H9 (cell line): ENCODE measurements at places on chromosomes 3 and 15.

DNA sequence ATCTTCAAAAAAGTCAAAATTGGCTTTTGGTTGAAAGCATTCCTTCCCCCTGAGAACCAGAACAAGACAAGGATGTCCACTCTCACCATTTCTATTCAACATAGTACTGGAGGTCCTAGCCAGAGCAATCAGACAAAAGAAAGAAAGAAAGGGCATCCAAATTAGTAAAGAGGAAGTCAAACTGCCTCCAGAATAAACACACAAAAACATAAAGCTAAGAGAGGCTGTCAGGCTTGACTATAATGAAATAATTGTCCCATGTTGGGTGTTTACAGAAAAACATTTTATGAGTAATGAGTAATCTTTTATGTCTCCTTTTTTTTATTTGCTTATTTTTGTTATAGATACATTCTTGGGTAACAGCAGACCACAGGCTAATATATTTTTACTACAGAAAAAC is 18.3 kb upstream of the FAM240A start:
- no peak for DNase-seq
- H3K4me3 ChIP-seq: no peak overlapping the region
- peaks cover 34% of the 10 kb centered on the region for H3K36me3 ChIP-seq
- peaks cover 11% of the 10 kb centered on the region; the same call in 1 of the 2 replicates for H3K4me1 ChIP-seq
- H3K27me3 ChIP-seq: no peaks in the 10 kb centered on the region

GRCh38 chr3:15797642-15798303 is at the start of gene ANKRD28:
Gene ANKRD28, minus strand, starts transcription at chr3:15797979. Its CDS starts 1,458 bp downstream, at chr3:15796521.
- no peaks in the 10 kb centered on the region for H3K4me1 ChIP-seq
- DNase-seq: no peak
- H3K27ac ChIP-seq: peak within 1 kb of the TSS; percentile 47
- no peaks in the 10 kb centered on the region for H3K36me3 ChIP-seq
- peak within 1 kb of the TSS; percentile 37 for H3K4me3 ChIP-seq

DNA sequence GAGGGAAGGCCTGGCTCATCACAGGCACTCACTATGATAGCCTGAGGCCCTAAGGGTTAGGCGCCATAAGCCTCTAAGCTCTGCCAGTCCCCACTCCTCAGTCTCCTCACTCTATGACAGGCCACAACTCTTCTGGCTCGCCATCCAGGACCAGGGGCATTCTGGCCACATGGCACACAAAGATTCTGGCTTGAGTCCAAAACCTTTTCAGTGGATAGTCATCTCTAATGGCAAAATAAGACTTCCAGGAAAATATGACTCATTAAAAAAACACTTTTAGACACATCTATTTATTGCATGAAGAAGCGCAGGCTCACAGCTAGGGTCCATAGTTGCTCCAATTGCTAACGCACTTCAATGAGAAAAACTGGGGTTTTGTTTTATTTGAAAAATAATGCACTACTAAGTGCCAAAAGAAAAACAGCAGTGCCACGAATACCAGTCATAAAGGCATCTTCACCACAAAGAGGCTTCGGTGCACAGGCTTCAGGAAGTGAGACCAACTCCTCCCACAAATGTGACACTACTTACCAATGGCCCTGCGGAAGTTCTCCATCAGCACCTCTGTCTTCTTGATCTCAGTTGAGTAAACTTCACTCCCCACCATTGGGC is 11.1 kb downstream of the RUVBL1 start:
- DNase-seq: no peak
- peaks cover 73% of the 10 kb centered on the region for H3K36me3 ChIP-seq
- no peaks in the 10 kb centered on the region for H3K27me3 ChIP-seq
- H3K4me3 ChIP-seq: no peak overlapping the region
- H3K4me1 ChIP-seq: no peaks in the 10 kb centered on the region
- no peak overlapping the region for H3K27ac ChIP-seq

DNA sequence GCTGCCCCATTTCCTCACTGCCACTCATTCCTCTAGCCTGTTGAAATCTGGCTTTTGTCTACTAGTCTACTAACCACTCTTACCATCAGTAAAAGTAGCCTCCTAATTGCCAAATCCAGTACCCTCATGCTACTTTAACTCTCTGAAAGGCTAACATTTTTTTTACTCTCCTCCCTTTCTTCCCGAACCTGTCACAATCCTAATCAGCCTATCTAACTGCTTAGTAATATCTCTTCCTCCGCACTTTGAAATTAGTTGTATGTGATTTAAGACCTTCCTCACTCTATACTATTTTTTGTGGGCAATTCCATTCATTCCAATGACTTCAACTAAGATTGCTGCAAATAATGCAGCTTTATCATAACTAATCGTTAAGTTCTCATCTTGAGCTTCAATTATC is 3.7 kb downstream of the SENP7 start:
- no peak for DNase-seq
- peaks cover 2% of the 10 kb centered on the region; the same call in 1 of the 3 replicates for H3K36me3 ChIP-seq
- H3K4me1 ChIP-seq: no peaks in the 10 kb centered on the region
- H3K4me3 ChIP-seq: no peak overlapping the region
- H3K27ac ChIP-seq: no peak overlapping the region
- no peaks in the 10 kb centered on the region for H3K27me3 ChIP-seq

DNA sequence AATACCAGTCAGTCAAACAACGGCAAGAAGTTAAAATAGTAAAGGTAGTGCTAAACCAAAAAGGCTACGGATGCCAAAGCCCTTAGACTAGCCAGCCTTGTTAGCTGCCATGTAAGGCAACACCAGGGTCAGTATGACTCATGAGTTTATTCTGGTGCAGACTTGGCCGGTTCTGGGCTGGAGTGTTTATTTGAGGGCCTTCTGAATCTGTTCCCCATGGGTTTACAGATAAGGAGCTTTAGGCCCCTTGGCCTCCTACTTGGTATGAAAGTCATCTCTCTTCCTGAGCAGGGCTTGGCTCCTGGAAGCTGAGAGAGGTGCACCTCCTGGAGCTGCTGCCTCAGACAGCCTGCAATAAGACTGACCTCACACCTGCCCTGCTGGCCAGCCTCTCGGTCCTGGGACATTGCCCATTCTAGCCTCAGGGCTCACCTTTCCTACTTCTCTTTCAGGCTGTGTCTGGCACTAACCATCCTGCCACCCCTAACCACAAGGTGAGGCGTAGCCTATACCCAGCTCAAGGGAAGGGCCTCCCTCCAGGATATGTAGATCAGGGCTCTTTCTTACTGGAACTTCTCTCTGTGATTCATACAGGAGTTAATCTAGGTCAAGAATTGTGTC is 10.4 kb upstream of the RTP1 start:
- H3K4me3 ChIP-seq: no peak overlapping the region
- no peaks in the 10 kb centered on the region for H3K27me3 ChIP-seq
- peak; percentile 47 for DNase-seq
- peaks cover 20% of the 10 kb centered on the region for H3K4me1 ChIP-seq
- peaks cover 20% of the 10 kb centered on the region for H3K36me3 ChIP-seq

- no peak for DNase-seq
- H3K27me3 ChIP-seq: no peaks in the 10 kb centered on the region
- no peaks in the 10 kb centered on the region for H3K36me3 ChIP-seq
Measured at GRCh38 chr15:68589783-68590710, 11.3 kb downstream of the CORO2B start.
